Fibroblast of skin of abdomen (primary cell): ENCODE measurements at places on chromosomes 11 and 22.
A peak's percentile ranks its signal among the peaks of the same experiment; 100 is the strongest.

DNA sequence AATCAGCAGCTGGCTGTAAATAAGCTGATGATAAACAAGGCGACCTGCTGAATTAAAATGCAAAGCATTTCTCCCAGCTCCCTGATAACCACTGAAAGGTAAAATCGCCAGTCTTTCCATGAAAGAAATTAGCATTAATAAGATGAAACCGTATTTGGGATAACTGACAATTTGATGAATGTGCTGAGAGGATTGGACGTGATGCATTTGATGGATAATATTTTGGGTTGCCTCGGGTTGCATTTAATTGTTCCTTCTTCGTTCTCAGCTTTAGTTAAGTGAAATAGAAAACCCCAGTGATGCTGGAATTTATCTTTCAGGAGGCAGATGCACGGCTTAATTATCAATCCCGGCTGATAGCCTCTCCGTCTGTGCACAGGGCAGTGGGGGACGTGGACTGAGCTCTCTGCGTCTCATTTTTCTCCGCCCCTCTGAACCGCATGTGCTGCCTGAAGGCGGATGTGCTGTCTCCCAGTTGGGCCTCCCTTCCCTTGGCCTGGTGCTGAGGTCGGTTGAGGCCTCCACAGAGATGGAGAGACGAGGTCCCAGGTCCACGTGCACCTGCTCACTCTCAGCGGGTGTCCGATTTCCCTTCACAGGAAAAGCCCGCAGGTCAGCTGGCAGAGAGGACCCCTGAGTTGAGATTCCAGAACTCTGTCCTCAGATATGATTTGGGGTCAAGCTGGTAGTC, 846.2 kb downstream of the BRD1 start:
- DNase-seq: no peak

- DNase-seq: peak; percentile 83
Observed at GRCh38 chr22:28443526-28443876, 236.1 kb downstream of the TTC28 start.

DNA sequence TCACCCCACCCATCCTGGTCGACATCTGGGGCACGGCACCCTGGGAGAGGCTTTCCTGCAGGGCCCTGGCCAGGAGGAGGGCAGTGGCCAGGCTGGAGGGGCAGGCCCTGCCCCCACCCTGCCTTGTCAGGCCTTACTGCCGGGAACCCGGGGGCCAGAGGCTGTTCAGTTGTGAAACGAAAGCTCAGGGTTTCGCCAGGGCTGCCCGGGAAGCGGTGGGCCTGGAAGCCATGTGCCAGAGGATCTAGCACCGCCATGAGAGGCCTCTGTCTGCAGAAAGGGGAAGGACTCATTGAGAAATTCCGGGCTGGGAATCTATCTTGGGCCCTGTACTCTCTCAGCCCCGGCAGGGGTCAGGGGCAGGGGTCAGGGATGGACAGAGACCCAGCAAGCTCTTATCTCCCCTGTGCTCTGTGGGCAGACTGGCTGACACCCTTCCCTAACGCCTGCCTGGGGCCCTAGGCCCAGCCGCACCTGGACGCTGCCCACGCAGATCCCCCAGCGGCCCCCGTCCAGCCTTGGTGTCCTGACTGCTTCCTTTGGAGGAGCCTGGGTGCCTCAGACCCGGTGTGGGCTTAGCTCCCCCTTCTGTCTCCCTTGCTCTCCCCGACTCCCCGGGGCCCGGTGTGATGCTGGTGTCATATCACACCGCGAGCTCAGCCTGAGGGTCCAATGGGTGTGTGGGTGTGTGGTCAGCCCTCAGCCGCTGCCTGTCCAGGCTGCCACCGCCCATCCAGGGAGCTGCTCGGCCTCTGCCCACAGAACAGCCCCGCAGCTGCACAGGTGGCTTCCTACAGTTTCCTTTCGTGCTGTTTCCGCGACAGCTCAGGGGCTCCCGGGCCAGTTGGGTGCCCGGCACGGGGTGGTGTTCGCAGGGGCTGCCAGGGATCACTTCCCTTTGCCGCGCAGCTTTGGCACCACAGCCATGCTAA, 6.5 kb downstream of the PIM3 start:
- no peak for DNase-seq

DNA sequence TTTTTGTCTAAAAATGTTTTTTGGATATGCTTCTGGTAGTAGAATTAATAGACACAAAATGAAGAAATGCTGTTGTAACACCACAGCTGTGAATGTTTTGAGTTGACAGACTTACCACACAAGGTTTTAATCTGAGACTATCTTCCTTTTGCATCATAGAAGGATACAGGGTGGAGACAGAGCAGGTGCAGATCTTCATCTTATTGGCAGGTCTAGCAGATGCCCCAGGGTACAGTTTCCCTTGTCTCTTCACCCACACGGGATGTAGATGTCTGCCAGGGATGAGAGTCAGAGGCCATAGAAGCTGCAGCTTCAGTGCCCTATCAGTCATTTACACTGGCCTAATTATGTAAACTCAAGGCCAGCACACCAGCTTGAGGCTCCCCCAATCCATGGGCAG, 985 bp downstream of the OOSP3 start:
- no peak for DNase-seq

GRCh38 chr22:36009085-36009484, 19.5 kb downstream of the RBFOX2 start:
- peak; percentile 47 for DNase-seq

DNA sequence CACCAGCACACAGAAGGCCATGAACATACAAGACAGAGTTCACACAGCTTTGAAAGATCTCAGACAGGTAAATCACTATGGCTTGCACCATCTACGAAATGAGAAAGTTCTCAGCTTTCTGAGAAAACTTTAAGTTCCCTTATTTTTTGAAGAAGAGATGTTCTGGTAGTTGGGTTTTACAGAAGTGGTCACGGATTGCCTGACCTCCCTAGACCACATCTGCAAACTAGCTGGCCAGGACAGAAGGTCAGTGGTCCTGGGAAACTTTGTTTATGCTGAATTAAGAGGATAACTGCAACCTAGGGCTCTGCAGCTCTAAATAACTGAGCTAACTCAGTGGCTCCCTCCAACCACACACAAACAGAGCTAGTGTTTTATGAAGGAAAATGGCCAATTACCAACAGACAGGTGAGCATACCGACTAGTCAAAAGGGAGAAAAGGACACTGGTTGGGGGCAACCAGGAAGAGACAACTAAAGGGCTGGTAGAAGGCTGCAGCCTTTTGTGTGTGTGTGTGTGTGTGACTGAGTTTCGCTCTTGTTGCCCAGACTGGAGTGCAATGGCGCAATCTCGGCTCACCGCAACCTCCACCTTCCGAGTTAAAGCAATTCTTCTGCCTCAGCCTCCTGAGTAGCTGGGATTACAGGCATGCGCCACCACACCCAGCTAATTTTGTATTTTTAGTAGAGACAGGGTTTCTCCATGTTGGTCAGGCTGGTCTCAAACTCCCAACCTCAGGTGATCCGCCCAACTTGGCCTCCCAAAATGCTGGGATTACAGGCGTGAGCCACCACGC, 8.5 kb upstream of the SCN2B start:
- DNase-seq: no peak

GRCh38 chr11:3140291-3140603, 24.9 kb downstream of the OSBPL5 start:
- DNase-seq: no peak
